Esophagus squamous epithelium (tissue), 5 donors: ENCODE measurements at places on chromosomes 2 and 18. TPM values are rescaled to one million over a fixed set of nuclear protein-coding genes. Genes with fewer than 3 reads are reported as not detected.

LOXHD1 gene
- 0.19 TPM for total RNA-seq

CYBRD1 gene
- total RNA-seq = 5.7 TPM

KIF5C gene
- 0.09 TPM for total RNA-seq

GRCh38 chr2:206353685-206354084 lies 79.2 kb downstream of the ZDBF2 start:
- no peaks in the 10 kb centered on the region for H3K27me3 ChIP-seq
- no peaks in the 10 kb centered on the region for H3K4me1 ChIP-seq
- H3K27ac ChIP-seq = no peak overlapping the region
- no peak for DNase-seq
- H3K36me3 ChIP-seq = no peaks in the 10 kb centered on the region

GRCh38 chr2:187617905-187618304 lies 63.7 kb upstream of the TFPI start:
- H3K27me3 ChIP-seq = no peaks in the 10 kb centered on the region
- no peak for DNase-seq
- H3K4me3 ChIP-seq = no peak overlapping the region

DNA sequence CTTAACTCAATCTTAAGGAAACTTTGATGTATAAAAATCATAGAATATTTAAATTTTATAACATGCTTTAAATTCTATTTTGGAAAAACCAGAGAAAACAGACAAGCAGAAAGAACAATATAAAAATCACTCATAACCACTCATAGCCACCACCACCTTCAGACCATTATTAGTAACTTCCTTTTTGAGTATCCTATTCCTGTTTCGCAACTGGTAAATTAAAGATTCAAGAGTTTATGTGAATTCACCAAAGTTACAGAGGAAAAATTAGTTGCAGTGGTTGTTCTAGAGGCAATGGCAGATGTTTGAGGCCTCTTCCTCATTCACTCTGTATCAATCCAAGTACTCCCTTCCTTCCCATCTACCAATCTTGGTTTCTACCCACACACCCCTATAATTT lies 49.3 kb upstream of the PROKR1 start:
- H3K4me3 ChIP-seq = no peak overlapping the region
- no peak for DNase-seq
- H3K4me1 ChIP-seq = no peaks in the 10 kb centered on the region
- no peaks in the 10 kb centered on the region for H3K27me3 ChIP-seq
- no peaks in the 10 kb centered on the region for H3K36me3 ChIP-seq

DNA sequence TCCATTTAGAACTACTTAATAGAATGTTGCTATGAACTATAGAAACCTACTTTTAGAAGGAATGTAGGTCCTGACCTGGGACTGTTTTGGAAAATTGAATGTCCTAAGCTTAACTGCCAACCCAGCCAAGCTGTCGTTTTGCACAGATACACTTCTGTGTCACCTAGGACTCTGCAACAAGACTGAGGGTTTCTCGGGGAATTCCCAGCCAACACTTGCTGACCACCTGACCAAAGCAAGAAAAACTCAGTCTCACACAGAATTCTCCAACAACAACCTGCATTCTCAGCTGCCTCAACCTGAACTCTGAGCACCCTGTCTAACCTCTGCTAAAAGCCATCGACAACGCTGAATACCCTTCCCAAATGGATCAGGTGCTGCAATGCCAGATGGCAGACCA lies 128.2 kb downstream of the SS18 start:
- H3K36me3 ChIP-seq = no peaks in the 10 kb centered on the region
- no peak for DNase-seq
- no peaks in the 10 kb centered on the region for H3K4me1 ChIP-seq
- H3K27ac ChIP-seq = no peak overlapping the region

DNA sequence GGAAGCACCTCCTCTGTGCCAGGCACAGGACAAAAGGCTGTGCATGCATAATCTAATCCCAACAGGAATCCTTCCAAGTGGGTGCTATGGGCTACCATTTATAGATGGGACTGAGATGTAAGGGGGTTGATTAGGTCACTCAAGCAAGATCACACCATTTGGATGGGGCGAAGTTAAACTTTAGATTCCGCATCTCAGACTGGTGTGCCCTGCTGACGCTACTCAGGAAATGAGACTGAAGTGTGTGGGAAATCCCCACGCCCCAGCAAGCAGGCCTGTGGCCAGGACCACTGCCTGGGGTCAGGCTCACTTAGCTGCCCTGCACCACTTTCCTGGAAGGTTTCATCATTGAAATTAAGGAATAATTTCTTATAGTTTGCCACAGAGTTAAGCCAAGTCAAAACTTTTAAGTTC lies 70.5 kb upstream of the PPP1CB start:
- H3K36me3 ChIP-seq = no peaks in the 10 kb centered on the region
- no peak for DNase-seq
- H3K27ac ChIP-seq = peak overlapping the region; percentile 48
- H3K4me1 ChIP-seq = peaks cover 36% of the 10 kb centered on the region
- H3K4me3 ChIP-seq = no peak overlapping the region

GRCh38 chr2:151826737-151827157 lies 1.5 kb downstream of the ARL5A start:
- no peak overlapping the region for H3K27ac ChIP-seq
- no peak for DNase-seq
- H3K4me1 ChIP-seq = peaks cover 59% of the 10 kb centered on the region
- peak overlapping the region; percentile 93 for H3K4me3 ChIP-seq
- H3K27me3 ChIP-seq = no peaks in the 10 kb centered on the region

DNA sequence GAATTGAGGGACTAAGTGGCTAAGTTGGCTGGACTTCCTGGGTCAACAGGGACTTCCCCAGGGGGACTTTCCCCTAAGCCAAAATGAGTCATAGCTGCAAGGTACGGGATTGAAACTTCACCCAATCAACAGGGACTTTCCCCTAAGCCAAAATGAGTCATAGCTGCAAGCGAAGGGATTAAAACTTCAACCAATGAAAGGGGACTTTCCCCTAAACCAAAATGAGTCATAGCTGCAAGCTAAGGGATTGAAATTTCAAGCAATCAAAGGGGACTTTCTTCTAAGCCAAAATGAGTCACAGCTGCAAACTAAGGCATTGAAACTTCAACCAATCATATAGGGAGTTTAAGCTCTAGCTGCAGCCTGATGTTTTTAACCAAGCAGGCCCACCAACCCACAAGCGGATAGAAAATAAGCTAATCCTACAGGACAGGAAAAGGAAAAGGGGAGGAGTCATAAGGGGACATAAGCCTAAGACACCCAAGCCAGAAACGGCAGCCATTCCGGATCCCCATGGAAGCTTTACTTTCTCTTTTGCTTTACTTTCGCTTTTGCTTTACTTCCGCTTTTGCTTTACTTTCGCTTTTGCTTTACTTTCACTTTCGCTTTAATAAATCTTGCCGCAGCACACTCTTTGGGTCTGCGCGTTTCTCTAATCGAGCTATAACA lies 1375.4 kb upstream of the CELF4 start:
- H3K4me1 ChIP-seq = no peaks in the 10 kb centered on the region
- H3K27me3 ChIP-seq = no peaks in the 10 kb centered on the region
- no peak overlapping the region for H3K4me3 ChIP-seq
- no peak for DNase-seq

DNA sequence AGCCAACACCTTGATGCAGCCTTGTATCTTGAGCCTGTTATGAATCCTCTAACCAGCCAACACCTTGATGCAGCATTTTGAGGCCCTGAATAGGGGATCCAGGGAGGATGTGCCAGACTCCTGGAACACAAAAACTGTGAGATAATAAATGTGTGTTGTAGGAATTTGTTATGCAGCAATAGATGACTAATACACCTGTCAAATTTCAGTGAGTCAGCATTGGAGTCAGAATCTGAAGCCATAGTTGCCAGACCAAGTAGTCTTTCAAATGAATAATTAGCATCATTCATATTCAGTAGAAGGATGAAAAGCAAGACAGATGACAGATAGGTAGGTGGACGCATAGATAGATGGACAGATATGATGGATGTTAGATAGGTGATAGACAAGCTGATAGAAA lies 942.5 kb upstream of the SLC39A10 start:
- no peaks in the 10 kb centered on the region for H3K27me3 ChIP-seq
- DNase-seq = no peak
- H3K27ac ChIP-seq = no peak overlapping the region

DNA sequence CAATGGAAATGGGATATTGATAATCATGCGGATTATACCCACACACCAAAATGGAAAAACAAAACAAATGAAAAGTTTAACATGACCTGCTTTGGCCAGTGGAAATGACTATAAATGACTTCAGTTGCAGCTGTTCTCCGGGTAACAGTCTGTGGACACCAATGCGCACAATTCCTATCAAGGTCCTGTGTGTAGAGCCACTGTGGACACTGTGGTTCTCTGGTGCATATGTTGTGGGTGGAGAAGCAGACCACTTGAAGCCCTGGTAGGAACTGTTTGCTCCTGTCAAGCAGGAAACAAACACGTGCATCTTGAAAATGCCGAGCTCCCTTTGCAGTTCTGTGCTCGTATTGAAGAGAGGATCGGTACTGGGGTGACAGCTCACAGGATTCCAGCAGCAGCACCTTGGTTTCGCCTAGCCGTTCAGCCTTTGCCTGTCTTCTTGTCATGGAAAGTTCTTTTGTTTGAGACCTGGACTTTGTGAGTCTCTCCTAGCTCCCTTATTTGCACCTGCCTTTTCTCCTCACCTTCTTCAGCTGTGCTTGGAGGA lies 32.9 kb downstream of the NCK2 start:
- H3K27ac ChIP-seq = peak overlapping the region; percentile 69
- no peaks in the 10 kb centered on the region for H3K27me3 ChIP-seq
- peaks cover 14% of the 10 kb centered on the region for H3K4me1 ChIP-seq
- no peak for DNase-seq
- H3K4me3 ChIP-seq = no peak overlapping the region

DNA sequence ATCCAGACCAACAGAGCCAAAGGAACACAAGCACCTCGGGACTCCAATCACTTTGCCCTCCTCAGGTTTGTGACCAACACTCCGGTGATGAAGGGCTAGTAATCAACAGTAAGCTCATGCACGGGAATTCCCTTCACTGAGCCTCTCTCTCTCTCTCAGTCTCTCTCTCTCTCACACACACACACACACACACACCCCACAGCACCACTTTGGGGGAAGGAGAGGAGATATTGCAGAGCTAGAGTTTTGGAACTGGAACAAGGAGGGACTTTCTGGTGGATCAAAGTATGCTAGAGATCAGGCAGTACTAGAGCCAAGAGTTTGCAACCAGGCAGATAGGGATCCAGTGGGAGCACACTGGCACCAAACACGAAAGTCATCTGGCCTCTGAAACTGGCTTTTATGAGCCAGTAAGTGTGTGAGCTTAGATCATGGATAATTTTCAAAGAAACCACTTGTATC lies 98.7 kb downstream of the ANKRD44 start:
- no peaks in the 10 kb centered on the region for H3K36me3 ChIP-seq
- no peak overlapping the region for H3K4me3 ChIP-seq
- no peaks in the 10 kb centered on the region for H3K27me3 ChIP-seq
- H3K4me1 ChIP-seq = no peaks in the 10 kb centered on the region
- no peak for DNase-seq

DNA sequence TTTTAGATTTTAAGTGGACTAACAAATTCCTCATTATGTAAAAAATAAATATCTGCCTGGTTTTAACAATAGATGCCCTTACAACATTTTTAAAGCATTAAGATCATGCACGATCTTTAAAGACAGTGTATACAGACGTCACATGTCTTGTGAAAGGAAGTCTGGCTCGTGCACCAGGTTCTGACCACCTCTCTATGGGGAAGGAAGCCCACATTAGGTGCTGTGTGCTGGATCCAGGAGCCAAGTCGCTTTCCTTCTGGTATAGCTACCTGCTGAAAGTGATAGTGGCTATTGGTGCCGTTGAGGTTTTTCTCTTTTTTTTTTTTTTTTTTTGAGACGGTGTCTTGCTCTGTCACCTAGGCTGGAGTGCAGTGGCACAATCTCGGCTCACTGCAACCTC lies 116.5 kb downstream of the NCK2 start:
- H3K4me1 ChIP-seq = peaks cover 79% of the 10 kb centered on the region
- DNase-seq = no peak
- no peak overlapping the region for H3K27ac ChIP-seq
- H3K36me3 ChIP-seq = no peaks in the 10 kb centered on the region
- H3K4me3 ChIP-seq = no peak overlapping the region
- H3K27me3 ChIP-seq = no peaks in the 10 kb centered on the region
